NAMALWA (cell line): ENCODE measurements at places on chromosomes 2 and 18.
A peak's percentile ranks its signal among the peaks of the same experiment; 100 is the strongest.

DNA sequence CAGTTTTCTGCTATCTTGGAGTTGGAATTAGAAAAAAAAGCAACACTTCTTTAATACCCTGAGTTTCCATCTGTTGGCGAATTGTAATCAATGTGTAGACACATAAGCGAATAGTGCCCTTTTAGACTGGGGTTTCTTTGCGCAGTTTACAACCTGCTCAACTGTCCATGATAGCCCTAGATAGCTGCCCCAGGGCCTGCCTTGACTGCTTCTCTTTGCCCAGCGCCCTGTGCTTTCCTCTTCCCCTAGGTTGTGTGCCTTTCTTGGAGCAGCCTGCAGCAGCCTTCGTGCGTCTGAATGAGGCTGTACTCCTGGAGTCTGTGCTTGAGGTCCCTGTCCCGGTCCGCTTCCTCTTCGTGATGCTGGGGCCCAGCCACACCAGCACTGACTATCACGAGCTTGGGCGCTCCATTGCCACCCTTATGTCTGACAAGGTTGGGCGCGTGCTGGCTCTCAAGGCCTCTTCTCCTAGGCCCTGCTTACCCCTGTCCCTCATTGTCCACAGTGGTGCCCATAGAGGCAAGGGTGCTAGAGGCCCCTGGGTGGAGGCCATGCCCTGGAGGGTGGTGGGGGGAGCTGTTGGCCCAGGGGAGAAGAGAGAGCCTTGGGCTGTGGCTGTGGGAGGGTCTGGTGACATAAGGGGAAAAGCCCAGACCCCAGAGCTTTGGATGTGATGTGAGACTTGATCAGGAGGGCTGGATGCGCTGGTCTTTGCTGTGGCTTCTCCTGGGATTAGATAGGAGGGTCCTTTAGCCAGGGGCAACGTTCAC is 6.9 kb downstream of the SLC4A3 start:
- DNase-seq, result no peak

DNA sequence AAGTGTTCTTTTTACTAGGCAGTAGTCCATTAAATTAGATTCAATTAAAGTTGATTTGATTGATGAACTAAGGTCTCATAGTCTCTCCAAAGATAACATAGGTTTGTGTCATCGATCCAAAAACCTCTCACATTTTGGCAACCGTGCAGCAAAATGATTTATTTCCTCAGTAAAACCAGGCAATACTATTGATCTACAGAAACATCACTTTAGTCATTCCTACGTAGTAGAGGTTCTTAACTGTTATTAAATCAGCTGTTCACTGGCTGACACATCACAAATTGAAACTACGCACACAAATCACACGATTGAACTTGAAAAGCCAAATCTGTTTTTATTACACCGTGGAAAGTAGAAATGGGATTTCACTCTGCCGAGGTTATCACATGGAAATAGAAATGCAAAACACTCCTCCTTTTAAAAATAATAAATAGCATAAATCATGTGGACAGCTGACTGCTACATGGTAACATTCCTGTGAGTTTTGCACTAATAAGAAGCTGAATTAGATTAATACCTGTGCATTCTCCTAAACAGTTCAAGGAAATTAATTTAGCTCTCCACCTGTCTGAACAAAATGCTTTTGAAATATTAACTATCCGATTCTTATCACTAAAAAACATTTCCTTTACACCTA is 262.5 kb downstream of the CDH20 start:
- no peak for DNase-seq

- DNase-seq, result no peak
These were observed 687.8 kb downstream of the TDRD15 start for GRCh38 chr2:21811541-21811940.

DNA sequence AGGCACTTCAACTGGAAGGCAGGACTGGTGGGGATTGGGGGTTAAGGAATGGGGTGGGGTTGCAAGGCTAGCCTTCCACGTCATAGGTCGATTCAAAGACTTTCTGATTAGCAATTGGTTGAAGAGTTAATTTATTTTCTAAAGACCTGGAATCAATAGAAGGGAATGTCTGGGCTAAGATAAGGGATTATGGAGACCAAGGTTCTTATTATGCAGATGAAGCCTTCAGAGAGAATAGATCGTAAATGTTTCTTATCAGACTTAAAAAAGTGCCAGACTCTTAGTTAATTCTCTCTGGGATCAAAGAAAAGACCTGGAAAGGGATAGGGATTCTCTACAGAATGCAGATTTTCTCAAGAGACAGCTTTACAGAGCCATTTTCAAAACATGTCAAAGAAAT is 368.0 kb upstream of the DLGAP1 start:
- DNase-seq, result no peak

GRCh38 chr18:641224-641623 is 16.2 kb upstream of the TYMS start:
- no peak for DNase-seq

DNA sequence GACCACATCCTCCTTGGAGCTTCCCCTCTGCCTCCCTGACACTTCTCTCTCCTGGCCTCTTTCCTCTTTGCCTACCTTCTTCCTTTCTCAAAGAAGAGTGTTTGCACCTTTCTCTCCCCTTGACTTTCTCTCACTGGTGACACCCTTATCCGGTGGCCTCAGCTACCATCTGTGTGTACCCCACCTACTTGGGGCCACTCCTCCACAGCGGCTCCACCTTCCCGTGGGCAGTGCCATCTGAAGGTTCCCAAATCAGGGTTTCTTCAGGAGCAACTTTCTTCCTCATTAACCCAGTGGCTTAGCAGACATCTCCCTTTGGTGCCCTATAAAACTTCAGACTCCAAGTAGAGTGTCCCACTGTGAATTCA is 5.3 kb upstream of the NCL start:
- no peak for DNase-seq

DNA sequence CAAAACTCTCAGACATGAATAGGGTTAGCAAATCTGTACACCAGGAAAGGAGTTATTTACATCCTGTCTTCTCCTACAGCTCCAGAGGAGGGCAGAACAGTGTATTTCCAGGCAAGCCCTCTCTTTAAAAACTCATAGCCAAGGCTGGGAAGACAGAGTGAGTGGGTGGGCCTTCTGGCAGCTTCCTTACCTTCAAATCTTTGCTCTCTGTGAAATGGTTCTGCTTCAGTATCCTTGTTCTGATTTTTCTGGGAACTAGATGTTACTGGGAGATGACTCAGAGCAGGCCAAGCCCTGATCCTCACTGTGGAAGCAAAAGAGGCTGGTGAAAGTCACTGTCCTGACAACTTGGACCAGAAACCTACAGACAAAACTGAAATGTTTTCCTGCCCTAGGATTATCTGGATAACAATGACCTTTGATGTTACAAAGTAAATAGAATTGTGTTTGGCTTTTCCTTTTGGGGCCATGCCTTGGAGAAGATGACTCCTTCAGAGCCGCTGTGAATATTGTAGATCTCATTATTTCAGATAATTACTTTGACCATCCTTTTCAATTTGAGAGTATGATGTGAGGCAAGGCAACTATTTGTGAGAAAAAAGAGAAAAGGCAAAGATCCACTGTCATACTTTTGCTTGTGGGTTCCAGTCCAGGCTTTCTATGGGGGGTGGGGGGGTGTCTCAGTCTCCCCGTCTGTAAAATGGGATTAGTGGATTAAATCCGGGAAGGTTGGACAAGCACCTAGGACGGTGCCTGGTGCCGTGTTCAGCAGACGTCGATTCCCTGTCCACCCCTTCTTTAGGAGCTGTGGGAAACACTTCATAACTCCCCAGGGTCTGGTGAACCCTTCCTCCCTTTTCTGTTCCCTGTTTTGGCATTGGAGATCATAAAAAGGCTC is 644 bp upstream of the QPCT start:
- DNase-seq, result no peak

- DNase-seq, result peak; percentile 83
These were observed 21.2 kb downstream of the GRB14 start for GRCh38 chr2:164599954-164600589.

GRCh38 chr2:85663594-85664565 is 4.1 kb downstream of the SFTPB start:
- no peak for DNase-seq

DNA sequence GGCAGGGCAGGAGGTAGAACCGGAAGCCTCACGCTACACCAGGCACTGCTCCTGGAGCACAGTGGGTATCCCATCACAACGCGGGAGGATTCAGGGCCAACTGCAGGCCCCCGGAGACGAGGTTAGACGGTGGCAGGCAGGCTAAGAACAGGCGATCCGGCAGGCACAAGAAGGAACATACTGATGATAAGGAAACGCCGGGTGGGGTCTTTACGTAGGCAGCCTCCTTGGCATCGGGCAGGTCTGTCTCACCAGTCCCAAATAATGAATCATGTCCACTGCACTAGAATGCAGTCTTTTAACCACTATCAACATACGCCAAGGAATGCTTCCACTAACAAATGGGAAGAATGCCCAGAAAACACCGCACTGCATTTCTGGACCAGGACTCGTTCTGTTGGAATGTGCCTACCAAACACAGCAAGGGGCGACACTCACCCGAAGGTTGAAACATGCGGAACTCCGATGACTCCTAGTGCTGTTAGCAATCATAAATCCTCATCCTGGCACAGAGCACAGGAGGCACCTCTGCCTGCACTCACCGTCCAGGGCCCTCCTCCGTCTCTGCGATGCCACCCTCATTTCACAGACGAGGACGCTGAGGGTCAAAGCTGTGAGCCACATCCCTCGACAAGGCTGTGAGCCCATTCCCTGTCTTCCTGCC is 35.2 kb downstream of the ZNF516 start:
- DNase-seq, result no peak

- DNase-seq, result no peak
These were observed 357.5 kb downstream of the PTPRM start for GRCh38 chr18:7924616-7925015.

DNA sequence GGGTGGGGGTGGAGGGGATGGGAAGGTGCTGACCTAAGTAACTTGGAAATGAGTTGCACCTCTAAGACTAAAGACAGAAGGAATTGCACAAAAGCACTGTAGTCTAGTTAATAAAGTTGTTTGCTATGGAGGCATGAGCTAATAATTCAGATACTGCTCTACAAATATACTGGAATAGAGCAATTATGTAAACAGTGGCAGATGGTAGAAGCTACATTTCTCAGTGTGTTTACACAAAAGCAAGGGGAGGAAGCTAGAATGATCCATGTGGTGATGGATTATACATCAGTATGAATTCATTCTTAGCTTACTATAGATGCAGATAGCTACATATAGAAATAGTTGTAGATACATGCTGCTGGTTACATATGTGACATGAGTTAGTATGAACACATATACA is 27.6 kb upstream of the UBE2F start:
- DNase-seq, result no peak

DNA sequence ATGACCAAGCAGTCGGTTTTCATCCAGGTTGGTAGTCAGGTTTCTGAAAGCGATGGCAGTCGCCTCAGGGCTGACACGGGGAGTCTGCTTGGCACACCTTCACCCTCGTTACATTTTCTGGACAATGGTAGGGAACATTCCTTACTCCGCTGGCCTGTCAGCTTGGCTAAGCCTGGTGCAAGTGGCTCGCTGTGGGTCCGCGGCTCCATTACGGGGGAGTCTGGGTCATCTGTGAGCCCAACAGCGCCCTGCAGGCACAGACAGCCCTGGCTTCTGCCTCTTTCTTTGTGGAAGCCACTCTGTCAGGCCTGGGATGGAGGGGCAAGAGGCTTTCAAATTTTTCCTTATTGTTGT is 95.6 kb downstream of the HDAC4 start:
- DNase-seq, result no peak

DNA sequence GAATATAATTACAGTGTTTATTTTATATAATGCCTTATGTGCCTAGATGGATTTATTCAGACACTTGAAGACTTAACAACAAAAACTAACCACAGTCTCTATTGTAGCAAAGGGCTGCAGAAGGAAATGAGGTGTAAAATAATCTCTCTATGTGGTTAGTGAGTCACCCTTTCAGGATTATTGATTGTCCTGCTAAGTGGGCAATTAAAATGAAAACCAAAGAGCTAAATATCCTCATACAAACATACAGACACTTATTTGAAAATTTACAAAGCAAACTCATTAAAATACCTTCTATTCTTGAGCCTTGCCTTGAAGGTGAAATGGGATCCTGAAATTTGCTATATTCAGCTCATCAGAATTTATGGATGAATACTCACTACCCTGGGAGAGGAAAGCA is 27.7 kb upstream of the DCC start:
- no peak for DNase-seq

- DNase-seq, result no peak
These were observed 1.4 kb upstream of the SIX2 start for GRCh38 chr2:45010702-45011012.

DNA sequence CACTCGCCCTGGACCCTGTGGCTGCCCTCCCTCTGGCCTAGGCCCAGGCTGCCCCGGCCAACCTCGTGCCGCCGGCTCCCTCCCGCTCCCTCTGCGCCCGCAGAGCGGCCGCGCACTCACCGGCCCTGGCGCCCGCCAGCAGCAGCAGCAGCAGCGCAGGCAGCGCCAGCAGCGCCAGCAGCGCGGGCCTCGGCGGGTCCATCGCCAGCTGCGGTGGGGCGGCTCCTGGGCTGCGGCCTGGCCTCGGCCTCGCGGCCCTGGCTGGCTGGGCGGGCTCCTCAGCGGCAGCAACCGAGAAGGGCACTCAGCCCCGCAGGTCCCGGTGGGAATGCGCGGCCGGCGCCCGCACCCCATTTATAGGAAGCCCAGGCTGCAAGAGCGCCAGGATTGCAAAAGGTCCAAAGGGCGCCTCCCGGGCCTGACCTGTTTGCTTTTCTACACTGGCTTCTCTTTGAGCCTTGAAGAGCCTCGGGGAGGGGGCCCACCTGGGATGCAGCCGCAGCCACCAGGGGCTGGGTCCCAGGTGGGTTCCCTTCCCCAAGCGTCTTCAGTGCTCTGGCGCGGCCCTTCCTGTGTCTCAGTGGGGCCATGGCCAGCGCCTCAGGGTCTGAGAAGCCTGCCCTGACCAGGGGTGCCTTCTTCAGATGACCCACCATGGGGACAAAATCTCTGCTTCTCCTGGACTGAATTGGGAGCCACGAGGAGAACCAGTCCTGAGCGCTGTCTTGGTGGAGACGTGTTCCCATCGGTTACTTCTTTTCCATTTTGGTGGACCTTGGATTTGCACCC is at the start of gene APOB:
TSS of gene APOB (minus strand) at position 330 of the 789 bp plus-strand sequence. CDS start at position 202, 128 bp downstream.
- no peak for DNase-seq

DNA sequence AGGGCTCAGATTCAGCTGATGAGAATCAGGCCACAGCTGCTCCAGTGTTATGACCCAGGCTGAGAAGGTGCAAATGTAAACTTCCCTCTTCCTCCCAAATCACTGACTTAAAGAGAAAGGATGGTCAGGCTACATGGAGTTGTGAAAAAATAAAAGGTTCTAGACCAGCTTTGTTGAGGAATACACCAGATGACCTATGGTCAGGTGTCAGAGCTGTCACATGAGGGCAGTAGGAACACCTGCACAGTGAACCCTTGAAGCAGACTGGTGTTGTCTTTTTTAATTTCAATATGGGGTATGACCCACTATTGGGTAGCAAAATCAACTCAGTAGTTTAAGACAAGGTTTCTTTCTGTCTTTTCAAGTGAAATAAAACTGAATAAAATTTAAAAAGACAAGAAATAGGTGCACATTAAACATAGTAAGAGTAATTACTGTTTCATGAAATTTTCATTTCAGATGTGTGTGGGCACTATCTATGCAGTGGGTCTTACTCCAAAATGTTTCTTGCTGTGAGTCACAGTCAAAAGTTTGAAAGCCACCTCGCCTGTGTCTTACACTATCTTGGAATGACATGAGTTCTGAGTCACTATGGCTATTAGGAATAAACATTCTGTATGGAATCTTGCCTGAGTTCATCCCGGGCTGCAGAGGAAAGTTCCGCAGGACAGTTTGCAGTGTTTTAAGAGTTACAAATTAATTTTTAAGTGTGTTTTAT is 83.6 kb downstream of the ACVR1 start:
- DNase-seq, result no peak

- no peak for DNase-seq
These were observed 2.6 kb downstream of the DYSF start for GRCh38 chr2:71455741-71456569.

GRCh38 chr18:6748241-6748640 is 18.7 kb downstream of the ARHGAP28 start:
- DNase-seq, result no peak
